ENCODE measurements at places on chromosomes 1 and 21. TPM values are rescaled to one million over a fixed set of nuclear protein-coding genes. Genes with fewer than 3 reads are reported as not detected.

SYCP1 gene
- not detected for total RNA-seq

THEM4 gene
- 15.3 TPM for total RNA-seq

MFAP2 gene
- total RNA-seq = 9.0 TPM

FCRL6 gene
- total RNA-seq = not detected

SLC6A17 gene
- 0.21 TPM for total RNA-seq

RIMKLA gene
- not detected for total RNA-seq

PLA2G4A gene
- total RNA-seq = 8.4 TPM

CRNN gene
- total RNA-seq = not detected

EPHB2 gene
- 46.3 TPM for total RNA-seq

ADAMTS1 gene
- 339 TPM for total RNA-seq

OR1C1 gene
- not detected for total RNA-seq

HFM1 gene
- total RNA-seq = not detected

SOAT1 gene
- total RNA-seq = 31.8 TPM

SLC25A34 gene
- total RNA-seq = 1.7 TPM

IVL gene
- 19.1 TPM for total RNA-seq

IFT25 gene
- total RNA-seq = 14.3 TPM

LMX1A gene
- not detected for total RNA-seq

CAMTA1 gene
- total RNA-seq = 107 TPM

ALG14 gene
- 1.2 TPM for total RNA-seq

KRTAP12-2 gene
- total RNA-seq = not detected

MPL gene
- not detected for total RNA-seq

HES3 gene
- not detected for total RNA-seq

APCS gene
- not detected for total RNA-seq

ADCY10 gene
- total RNA-seq = not detected
